ENCODE measurements at places on chromosomes 3 and 15.

- DNase-seq, result no peak
Measured at GRCh38 chr3:2978977-2979732, 131.0 kb downstream of the IL5RA start.

GRCh38 chr3:186303965-186304364 is 58.1 kb downstream of the DGKG start:
- DNase-seq, result no peak

DNA sequence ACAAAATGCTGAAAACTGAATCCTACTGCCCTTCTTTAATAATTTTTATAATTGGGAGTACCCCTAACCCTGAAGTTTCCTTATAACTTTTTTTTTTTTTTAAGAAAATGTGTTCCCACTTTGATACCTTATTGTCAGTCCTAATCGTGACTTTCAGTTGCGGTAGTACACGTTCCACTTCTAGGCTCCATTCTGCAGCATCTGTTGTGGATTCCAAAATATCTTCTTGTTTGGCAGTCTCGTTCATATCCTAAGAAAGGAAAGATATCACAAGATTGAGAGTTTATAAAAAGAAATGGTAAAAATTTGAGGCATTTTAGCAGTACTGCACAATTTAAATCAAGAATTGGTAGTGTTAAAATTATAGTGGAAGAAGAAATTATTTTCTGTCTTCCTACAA is 30.8 kb downstream of the IFT57 start:
- DNase-seq, result no peak

DNA sequence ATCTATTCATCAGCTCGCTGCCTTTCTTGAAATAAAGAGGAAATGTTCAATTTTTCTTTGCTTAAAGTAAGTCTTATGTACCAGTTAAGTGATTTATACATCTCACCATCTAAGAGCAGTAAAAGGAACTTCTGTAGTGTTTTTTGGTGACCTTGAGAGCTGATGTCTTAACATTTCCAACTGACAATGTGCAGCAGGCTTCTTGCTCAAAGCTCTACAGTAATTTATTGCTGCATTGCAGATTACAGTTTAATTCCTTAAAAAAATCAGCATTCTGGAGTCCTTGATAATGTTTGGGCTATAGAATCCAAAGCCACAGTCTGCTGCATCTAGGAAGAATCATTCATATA is 61.6 kb downstream of the DIPK2A start:
- no peak for DNase-seq

DNA sequence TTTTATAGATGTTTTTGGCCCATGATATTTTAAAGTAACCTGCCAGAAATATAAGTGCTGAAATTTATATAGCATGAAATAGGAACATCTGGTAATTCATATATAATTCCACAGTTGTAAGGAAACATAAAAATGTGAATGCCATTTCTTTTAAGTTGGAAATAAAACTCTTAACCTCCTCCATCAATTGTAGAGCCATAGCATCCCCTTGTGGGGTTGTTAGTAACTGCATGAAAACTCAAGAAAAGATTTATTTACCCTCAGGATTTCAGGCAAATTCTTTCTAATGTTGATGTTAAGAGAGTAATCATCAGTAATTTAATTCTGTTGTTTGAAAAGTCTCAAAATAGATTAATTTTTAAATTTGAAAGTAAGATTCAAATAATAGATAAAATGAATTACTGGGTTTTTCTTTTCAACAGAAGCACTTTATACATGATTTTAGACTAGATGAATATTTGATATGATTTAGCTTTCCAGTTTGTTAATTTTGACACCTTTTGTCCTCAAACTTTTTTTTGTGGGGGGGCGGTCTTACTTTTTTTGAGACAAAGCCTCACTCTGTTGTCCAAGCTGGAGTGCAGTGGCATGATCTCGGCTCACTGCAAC is 74.7 kb downstream of the RASA2 start:
- DNase-seq, result peak; percentile 4

- DNase-seq, result no peak
Measured at GRCh38 chr15:95249524-95249923, 1018.2 kb downstream of the MCTP2 start.

DNA sequence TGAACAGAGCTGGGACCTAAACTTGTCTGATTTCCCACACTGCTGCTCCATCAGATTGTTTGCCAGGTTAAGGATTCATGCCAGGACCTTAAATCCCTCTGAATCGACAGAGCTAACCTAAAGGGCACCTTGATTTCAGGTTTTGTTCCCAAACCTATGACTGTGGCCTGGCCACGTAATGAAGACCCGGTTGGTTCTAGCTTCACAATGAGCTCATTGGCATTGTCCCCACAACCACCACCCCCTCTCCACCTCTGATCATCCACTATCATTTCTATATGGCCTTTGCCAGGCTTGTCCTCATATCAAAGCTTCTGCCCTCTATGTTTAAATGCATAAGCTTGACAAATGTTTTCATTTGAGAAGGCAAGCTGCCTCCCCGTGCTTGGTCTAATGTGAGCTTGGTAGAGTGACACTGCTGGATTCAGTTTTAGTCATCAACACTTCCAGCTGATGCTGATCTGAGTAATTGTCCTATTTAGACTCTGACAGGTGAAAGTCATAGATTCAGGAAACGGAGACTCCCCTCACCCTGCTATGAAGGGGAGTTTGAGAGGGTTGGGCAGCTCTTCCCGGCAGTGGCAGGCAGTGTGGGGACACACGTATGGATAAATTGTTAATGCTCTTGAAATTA is 407.1 kb upstream of the CFAP20DC start:
- DNase-seq, result no peak

GRCh38 chr15:78421238-78421965 is 16.6 kb upstream of the IREB2 start:
- no peak for DNase-seq

DNA sequence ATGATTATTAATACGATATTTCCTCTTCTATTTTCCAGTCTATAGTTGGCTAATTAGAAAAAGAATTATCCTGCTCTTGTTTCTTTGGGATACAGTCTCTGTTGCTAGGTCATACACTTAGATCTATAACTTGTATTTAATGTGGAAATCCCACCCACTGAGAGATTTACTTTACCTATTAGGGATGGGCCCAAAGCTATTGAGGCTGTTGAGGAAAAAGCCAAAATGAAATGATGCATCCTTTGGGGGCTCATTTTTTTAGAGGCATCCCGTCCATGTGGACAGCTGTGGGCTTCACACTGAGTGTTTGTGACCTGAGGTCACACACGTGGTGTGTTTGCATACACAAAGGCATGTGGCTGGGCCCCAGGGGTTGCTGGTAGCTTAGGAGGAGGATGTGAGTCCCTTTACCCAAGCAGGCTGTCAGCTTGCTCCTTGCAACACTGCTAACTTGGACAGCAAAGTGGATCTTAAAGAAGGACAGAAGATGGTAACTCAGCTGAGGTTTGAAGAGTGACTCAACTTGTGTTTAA is 477.4 kb downstream of the AGBL1 start:
- no peak for DNase-seq

GRCh38 chr15:67381416-67382045 is 126.9 kb downstream of the IQCH start:
- DNase-seq, result no peak

GRCh38 chr3:50503504-50504342 is at the start of gene CACNA2D2:
Gene CACNA2D2 (minus strand): TSS chr3:50503634. CDS start chr3:50503423, 211 bp downstream.
- peak; percentile 62 for DNase-seq

- DNase-seq, result no peak
Measured at GRCh38 chr3:24503616-24504113, 9.0 kb upstream of the THRB start.

DNA sequence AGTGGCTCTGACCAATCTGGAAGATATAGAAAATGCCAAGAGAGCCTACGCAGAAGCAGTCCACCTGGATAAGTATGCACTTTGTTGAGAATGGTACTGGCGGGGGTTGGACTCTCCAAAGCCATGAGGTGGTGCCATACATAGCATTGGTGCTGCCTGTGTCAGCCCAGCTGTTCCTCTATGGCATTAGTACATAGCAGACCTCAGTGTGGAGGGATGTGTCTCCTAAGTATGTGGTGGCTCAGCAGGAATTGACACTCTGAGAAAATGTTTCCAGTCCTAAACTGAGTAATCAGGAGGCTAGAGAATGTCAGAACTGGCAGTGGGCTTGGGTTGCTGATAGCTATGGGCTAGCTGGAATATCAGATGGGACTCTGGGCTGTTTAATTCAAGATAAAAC is 48.4 kb downstream of the ADPGK start:
- no peak for DNase-seq

DNA sequence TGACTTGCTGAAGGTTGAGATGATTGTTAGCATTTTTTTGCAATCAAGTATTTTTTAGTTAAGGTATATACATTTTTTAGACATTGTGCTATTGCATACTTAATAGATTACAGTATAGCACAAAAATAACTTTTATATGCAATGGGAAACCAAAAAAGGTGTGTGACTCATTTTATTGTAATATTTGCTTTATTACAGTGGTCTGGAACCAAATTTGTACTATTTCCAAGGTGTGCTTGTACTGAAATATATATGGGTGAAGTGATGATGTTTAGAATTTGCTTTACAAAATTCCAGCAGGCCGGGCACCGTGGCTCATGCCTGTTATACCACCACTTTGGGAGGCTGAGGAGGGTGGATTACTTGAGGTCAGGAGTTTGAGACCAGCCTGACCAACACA is 29.1 kb upstream of the TBC1D23 start:
- DNase-seq, result no peak
